Activated CD4-positive, alpha-beta T cell treated with anti-CD3 and anti-CD28 coated beads, Interleukin-2, amount 50 U/mL, for 1 hour (primary cell): ENCODE measurements at places on chromosomes 5 and 9.

DNA sequence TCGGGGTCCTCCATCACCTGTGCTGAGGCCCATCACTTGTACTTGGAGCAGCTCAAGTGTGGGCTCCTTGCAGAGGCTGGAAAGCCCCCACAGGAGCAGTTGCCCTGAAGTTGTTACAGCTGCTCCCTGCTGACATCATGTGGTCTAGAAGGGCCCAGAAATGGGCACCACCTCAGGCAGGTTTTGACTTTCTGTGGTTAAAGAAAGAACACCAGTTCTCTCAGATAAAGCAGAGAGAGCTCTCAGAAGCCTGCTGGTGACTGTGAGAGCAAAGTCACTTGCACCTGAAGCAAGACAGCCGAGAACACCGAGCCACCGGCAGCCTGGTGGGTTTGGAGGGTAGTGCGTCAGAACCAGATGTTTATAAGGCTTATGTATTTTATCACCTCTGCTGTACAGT, 70.4 kb downstream of the MVB12B start:
- peak; percentile 58 for DNase-seq

DNA sequence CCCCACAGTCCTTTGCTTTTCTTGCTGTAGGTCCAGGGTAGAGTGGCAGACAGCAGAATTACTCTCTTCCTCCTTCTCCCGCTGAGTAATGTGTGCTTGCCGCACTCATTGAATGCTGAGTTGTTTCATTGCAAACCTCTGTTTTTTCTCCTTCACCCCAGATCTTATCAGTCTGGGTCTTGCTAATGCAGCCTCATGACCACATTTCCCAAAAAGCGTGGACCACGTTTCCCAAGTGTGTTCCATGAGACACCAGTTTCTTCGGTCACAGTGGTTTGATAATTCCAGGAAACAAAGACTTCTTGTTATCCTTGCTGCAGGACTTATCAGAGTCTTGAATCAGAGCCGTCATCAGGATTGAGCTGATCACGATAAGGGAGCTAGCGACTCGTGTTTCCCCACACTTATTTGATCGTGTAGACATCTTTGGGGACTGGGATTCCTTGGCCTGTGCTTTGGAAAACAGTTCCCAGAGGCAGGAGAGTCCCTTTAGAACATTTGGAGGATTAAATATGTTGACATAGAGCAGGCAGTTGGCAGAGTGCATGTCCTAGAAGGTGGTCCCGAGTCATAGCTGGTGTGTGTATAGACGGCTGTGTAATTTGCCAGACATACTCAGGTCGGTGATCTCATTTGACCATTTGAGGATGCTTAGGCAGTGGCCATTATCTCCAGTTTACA, 4.4 kb downstream of the LRRC8A start:
- no peak for DNase-seq

- no peak for DNase-seq
These were observed 5.0 kb upstream of the SPARC start for GRCh38 chr5:151691706-151692105.

DNA sequence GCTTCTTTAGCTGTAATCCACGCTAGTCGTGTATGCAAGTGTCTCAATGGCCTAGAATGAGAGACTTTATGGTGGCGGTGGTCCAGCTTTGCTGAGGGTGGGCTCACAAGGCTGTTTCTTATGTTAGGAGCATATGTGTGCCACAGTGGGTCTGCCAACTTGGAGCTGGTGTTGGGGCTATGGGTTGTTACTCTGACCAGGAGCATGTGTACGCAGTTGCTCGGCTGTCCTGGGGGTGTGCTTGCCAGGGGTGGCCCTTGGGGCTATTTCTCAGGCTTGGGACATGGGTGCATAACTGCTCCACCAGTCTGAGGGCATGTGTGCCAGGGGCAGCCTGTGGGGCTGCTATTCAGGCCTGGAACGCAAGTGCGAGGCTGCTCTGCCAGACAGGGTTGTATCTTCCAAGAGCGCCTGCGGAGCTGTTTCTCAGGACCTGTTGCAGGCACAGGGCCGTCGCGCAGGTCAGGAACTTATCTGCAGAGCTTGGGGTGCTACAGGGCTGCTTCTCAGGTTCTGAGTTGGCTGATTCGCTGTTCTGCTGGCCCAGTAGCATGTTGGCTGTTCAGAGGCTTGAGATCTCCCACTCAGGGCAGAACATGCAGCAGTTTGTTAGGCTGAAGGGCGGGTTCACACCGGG, 187.9 kb upstream of the TLX3 start:
- no peak for DNase-seq

DNA sequence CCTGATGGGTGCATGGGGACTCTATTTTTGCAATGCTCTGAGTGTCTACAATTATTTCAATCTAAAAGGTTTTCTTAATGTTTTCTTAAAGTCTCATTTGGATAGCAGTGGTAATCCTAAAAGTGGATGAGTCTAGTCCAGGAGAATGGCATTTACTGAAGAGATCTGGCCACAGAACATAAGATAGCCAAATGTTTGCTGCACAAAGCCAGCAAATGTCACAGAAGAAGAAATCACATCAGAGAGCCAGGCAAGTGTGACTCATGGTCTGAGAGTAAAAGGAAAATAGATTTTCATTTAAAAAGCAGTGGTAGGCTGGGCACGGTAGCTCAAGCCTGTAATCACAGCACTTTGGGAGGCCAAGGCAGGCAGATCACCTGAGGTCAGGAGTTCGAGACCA, 352.7 kb upstream of the GRAMD2B start:
- no peak for DNase-seq
